ENCODE measurements at places on chromosomes 5 and 9.

DNA sequence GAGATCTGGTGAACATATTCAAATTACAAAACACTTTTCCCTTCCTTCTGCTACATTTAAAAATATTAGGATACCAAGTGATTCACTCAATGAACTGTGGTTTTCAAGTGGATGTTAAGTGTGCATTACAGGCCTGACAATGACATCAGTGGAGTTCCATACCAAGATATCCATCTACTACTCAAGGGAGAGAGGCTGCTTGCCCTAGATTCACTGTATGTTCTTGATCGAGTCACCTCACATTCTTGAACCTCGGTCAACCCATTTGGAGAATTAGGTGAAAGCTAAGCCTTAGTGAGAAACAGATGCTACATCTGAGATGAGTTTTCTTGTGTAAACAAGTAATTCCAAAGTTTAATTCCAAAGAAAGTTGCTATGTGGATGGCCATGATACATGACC is 142.2 kb downstream of the FGF10 start:
- no peak for DNase-seq

DNA sequence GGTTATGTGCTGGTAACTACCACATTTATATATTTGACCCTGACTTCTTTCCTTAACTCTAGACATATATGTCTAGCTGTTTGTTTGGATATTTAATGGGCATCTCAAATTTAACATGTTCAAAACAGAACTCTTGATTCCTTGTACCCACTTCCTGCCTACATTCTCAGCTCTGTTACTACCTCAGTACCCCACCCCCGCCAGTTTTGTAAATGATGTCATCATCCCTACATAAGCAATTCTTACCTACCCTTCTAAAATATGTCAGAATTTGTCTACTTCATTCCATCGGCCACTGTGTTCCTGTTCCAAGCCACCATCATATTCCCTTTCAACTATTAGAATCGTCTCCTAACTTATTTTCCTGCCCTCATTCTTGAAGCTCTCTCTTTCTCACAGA is 4.8 kb downstream of the RAD50 start:
- DNase-seq: peak; percentile 7

- DNase-seq: no peak
These were observed 415.7 kb downstream of the RAB3C start for GRCh38 chr5:58998544-58998943.

GRCh38 chr9:88694625-88695024 is 159.6 kb downstream of the NXNL2 start:
- no peak for DNase-seq

GRCh38 chr9:135616619-135617537 is 22.5 kb downstream of the GLT6D1 start:
- DNase-seq: no peak

- DNase-seq: peak; percentile 16
These were observed 612 bp upstream of the ATG10 start for GRCh38 chr5:81971111-81971711.

GRCh38 chr5:29822521-29822920 is 1371.0 kb upstream of the CDH6 start:
- no peak for DNase-seq

GRCh38 chr5:57720656-57721055 is 238.0 kb upstream of the ACTBL2 start:
- no peak for DNase-seq

DNA sequence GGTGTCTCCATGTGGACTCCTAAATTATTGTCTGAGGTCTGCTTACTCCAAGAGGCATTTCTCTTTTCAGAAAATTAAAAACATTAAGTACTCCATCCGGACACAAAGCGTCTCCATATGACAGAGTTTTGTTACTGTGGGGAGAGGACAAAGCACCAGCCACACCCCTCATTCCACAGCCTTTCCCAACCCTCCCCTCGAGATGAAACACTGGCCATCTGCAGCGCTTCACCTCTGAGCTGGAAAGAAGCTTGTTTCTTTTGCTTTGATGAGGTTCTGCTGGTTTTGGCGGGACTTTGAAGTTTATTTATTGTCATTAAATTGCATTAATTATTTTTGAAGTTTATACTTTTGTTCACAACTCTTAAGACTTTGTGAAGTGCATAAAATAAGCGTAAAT is 27.6 kb upstream of the NKD2 start:
- no peak for DNase-seq

GRCh38 chr5:117456866-117457470 is 882.3 kb upstream of the SEMA6A start:
- no peak for DNase-seq

DNA sequence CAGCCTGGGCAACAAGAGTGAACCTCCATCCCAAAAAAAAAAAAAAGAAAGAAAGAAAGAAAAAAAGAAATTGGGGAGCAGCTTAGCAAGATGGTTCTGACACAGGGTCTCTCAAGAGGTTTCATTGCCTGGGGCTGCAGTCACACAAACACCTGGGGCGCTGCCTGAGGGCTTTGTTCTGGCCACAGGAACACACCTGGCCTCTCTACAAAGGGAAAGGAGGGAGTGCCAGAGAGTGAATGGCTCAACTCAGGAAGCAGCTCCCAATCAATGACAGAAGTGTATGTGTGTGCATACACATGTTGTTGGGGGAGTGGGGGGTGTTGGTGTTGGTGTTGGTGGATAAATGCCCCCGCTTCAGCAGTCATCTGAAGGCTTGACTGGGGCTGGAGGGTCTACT is 32.4 kb upstream of the CTNNA1 start:
- DNase-seq: no peak

DNA sequence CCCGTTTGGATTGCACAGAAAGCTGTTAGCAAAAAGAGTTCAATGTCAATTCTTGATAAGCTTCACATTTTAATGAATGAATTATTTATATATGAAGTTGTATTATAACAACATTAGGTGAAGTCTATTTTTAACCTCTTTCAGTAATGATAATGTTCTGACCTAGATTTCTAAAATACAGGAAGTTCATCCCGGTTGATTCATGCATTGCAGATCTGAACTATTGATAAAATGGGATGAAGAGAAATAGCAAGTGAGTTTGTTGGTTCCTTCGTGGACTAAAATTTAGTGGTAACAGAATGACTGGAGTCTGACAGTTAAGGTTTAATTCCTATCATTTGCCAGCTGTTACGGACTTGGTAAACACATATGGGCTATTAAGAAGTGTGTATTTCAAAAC is 180.5 kb downstream of the PCSK1 start:
- no peak for DNase-seq

GRCh38 chr9:100324594-100325200 is 28.0 kb downstream of the TEX10 start:
- DNase-seq: no peak

- DNase-seq: no peak
These were observed 475.8 kb downstream of the SPOCK1 start for GRCh38 chr5:137023371-137023770.

DNA sequence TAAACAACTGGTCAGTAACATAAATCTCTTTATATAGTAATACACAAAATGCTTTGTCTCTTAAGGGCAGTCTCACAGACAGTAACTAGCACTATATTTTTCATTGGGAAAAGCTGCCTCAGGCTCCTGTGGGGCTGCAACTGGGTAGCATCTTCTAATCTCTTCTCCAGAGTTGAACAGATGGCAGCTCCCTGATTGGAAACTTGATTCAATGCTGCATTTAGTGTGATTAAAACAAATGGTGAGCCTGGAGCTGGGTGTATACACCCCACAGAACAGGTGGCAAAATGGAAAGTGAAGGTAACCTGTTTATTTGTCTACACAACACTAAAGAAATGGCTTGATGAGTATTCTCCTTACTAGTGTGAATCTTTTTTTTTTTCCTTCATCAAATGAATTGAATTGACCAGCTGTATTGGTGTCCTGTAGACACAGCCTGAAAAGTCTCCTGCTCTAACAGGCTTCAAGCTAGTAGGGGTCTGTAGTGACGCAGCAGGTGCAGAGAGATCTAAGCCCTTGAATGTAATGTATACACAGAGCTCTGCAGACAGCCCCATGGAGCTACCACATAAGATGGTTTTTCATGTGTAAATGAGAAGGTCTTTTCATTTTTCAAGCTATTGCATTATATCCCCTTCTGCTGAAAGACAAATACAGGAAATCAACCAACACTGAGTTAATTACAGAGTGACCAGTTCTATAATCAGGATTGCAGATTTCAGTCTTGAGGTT is 43.3 kb downstream of the IZUMO3 start:
- DNase-seq: no peak

DNA sequence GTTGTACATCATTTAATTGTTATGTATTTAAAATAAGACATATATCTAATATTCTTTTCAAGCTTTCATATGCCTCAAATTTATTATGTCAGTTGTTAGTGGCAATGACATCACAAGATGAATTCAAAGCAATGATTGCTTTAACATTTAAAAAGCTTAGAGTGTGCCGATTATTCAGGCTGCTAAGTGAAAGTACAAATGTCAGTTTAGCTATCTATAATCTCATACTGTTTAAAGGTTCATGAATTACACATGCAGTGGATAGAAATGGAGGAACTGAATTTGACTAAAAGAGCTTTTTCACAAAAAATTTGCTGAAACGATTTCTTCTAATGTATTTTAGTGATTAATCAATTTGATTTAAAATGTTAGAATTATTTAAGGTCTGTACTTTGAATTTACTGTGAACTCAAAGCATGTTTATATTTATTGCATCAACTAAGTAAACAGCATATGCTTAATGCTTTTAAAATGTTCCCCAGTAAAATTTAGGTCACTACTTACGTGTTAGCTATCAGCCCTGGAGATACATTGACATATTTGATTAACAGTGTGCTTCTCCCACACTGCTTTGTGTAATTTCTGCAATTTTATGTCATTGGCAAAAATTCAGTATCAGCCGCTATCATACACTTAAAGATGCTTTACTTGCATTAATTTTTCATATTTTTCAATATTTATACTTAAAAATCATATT is 334.9 kb downstream of the PARP8 start:
- DNase-seq: no peak

- no peak for DNase-seq
These were observed 904 bp downstream of the RPL12 start for GRCh38 chr9:127450243-127450760.

- DNase-seq: no peak
These were observed 58.8 kb upstream of the ERCC6L2 start for GRCh38 chr9:95816716-95817115.

- no peak for DNase-seq
These were observed 604.8 kb downstream of the BNC2 start for GRCh38 chr9:16265688-16266087.

- no peak for DNase-seq
These were observed 317.7 kb upstream of the IRX4 start for GRCh38 chr5:2200261-2200950.

DNA sequence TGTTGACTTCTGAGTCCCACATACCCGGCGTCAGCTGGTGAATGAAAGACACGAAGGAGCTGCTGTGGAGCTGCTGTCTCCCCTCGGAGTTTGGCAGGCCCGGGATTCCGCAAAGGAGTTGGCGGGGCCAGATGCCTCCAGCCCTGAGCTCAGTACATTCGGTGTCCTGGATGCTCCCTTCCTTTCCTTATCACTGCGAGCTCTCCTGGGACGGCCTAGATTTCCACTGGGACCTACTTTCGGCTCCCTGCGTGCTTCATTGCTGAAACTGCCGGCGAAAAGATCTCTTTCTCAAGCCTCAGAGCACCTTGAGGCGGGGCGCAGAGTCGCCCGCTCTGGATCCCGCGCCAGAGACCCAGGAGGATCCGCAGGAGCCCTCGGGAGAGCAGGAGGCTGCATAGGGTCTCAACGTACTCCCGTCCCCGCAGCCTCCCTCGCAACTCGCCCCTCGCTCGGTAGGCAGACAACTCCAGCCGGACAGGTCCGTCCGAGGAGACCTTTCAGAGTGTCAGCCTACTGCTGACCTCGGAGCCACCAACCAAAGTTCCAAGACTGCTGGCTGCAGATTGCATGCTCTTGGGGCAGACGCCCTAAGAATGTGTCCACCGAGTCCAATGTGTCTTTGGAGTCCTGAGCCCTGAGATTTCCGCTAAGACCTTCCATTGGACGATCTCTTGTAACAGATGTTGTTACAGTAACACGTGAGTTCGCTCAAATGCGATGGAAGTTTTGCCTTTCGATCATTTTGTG is 6.1 kb downstream of the ANXA2R start:
- DNase-seq: no peak

GRCh38 chr5:142499591-142500226 is 174.9 kb upstream of the SPRY4 start:
- DNase-seq: no peak

- no peak for DNase-seq
These were observed 45.9 kb downstream of the WDR36 start for GRCh38 chr5:111138096-111138495.

- no peak for DNase-seq
These were observed 946.3 kb upstream of the COX7C start for GRCh38 chr5:85671223-85671970.

DNA sequence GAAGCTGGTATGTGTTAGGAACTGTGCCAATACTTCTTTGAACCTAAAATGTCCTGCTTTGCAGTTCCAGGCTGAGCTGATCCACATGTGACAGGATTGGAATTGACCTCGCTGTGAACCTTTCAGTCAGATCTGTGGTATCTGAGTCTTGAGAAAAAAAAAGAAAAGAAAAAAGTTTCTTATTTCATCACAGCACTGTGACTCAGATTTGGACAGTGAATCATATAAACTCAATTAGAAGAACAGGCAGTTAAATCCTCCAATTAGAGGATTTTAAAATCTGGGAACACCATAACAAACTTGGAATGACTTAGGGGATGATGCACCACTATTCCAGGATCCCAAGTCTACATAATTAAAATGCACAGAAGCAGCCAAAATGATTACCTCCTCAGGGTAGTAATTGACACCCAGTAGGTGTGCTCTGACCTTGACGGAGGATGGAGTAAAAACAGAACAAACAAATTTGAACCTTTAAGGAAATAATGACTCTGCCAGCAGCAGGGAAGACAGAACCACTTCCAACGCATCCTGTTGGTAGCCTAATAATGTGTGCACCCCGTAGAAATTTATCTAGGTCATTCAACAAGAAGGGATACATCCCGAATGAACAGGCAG is 57.8 kb upstream of the RAI14 start:
- no peak for DNase-seq

- DNase-seq: peak; percentile 25
These were observed 1.4 kb downstream of the PBX3 start for GRCh38 chr9:125748446-125749099.

- no peak for DNase-seq
These were observed 197.1 kb downstream of the TMC1 start for GRCh38 chr9:72718503-72718902.

DNA sequence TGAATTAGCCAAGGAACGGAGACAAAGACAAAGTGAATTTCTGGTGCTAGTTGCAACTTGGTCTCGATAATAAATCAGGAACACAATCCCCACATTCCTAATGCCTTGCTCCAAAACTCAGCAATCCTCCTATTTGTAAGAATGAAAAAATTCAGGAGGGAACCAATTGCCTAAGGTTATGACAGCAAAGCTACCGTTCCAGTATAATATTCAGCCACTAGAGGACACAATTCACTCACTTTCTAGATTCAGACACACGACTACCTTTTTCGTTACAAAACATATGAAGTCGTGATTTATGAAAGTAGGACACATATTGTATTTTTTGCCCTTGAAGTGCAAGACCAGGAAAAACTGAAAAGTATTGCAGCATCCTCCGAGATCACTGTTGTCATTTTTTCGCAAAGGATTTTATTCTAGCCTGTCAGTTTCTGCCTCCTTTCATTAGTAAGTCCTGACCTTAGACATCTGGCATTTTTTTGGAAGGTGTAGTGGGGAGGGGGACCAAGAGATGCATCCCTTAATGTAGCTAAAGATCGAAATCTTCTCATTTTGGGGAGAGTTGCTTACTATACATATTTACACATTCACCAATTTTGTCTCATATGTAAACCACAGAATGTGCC is 133.1 kb downstream of the DOCK8 start:
- DNase-seq: no peak

- DNase-seq: no peak
These were observed 66.4 kb downstream of the COL5A1 start for GRCh38 chr9:134707731-134708671.
